ENCODE measurements at places on chromosomes 11 and 22.

DNA sequence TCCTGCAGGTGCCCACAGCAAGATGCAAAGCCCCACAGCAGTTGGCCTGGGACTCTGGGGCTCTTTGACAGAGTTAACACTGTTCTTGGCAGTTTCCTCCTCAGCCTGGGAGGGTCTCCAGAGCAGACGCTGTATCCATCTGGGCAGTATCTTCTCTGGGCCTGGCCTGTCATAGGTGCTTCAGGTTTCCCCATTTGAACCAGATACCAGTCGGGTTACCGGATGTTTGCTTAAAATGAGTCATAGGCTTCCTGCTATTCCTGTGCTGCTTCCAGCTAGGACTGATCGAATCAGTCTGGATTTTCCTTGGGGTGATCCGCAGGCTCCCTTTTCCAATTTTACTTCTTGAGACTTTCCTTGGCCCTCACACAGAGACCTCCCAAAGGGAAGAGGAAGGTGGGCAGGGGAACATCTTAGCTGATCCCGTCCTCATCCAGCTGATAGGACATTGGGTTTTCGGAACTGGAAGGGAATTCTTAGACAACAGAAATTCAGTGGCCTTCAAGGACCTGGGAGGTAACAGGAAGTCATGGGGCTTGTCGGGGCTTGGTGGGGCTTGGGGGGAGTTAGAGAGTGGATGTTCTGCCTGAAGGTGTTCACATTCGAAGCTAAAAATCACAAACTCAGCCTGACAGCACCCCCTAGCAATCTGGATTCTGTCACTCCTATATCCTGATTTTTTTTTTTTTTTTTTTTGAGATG is 2.4 kb upstream of the RANGAP1 start:
- no peak for DNase-seq

- DNase-seq, result no peak
Measured at GRCh38 chr11:28323621-28324020, 215.4 kb downstream of the METTL15 start.

DNA sequence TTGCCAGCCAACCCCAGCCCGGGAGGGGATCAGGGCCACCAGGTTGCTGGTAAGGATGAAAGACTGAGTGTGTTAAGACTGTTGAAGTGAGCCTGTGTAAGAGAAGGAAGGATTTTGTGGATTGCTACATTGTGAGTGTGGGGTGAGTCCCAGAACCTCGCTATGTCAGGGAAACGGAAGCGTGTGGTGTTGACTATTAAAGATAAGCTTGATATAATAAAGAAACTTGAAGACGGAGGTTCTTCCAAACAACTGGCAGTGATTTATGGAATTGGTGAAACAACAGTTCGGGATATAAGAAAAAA is 627 bp downstream of the JRKL start:
- no peak for DNase-seq

DNA sequence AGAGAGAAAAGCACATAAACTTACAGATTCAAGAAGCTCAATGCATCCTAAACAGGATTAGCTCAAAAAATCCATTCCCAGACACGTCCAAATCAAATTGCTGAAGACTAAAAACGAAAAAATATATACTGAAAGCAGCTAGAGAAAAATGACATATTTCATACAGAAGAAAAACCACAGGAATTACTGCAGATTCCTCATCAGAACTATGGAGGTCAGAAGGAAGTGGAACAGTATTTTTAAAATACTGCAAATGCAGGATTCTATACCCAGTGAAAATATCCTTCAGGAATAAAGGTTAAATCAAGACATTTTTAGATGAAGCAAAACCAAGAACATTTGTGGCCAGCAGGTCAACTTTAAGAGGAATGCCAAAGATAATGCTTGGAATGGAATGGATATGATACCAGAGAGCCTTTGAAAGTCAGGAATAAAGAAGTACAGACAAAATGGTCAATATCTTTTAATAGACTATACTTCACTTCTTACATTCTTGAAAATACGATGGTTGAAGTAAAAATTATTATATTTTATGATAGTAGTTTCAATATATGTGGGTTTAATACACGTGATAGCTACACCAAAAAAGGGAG is 352.9 kb downstream of the CTTN start:
- no peak for DNase-seq

DNA sequence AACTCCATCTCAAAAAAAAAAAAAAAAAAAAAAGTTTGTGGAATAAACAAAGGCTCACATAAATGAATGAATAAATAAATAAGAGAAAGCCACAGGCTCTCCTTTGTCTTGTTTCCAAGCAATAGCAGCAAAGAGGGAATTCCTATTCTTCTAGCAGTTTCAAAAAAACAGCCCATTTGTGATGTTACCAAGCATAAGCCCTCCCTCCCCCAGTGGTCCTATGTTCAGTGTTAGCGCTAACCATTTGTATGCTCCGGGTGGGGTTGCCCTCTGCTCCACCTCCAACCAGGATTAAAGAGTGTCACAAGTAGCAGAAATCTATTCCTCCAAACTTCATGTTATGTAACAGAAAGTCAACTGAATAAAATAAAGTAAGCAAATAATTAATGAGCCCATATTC is 1215.0 kb upstream of the TENM4 start:
- no peak for DNase-seq

GRCh38 chr11:92638678-92639077 is 330.8 kb upstream of the MTNR1B start:
- no peak for DNase-seq

- DNase-seq, result no peak
Measured at GRCh38 chr11:129637473-129637872, 178.2 kb upstream of the TMEM45B start.

DNA sequence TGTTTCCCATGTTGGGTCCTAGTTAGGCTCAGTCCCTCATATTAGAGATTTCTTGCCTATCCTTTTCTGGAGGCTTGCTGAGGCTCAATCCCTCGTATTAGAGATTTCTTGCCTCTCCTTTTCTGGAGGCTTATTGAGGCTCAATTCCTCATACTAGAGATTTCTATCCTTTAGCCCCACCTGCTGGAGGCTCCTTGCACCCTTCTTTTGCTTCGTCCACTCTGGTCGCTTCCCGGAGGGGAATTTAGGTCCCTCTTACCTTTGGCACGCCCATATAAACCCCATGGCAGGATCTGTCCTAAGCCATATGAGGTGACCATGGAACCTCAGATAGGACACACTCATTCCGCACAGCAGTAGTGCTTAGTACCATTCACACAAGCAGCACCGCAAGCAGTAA is 15.9 kb downstream of the CYP2D6 start:
- no peak for DNase-seq

DNA sequence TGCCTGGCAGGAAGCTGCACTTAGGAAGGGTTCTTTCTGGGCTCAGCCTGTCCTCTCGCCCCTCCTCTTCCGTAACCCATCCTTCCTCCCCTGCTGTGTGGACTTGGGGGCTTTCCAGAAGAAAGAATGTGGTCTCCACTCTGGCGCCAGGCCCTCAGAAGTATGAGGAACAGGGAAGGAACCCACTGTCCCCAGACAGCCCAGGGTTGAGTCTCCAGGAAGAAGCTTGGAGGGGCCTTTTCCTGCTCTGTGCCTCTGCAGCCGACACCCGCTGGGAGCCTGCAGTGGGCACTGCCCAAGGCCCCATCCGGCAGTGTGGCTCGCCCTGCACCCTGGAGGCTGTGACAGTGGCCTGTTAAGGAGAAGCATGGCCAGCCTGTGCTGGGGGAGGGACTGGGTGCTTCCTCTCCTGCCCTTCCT is 112.6 kb downstream of the ST3GAL4 start:
- DNase-seq, result no peak

GRCh38 chr11:34975482-34975881 is 59.1 kb downstream of the PDHX start:
- no peak for DNase-seq

DNA sequence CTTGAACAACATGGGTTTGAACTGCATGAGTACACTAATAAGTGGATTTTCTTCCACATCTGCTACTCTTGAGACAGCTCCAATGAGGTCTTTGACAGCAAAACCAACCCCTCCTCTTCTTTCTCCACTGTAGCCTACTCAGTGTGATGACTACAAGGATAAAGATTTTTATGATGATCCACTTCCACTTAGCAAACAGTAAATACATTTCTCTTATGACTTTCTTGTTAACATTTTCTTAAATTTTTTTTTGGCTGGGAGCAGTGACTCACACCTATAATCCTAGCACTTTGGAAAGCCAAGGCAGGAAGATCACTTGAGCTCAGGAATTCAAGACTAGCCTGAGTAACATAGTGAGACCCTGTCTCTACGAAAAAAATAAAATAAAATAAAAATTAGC is 9.9 kb upstream of the EIF4G2 start:
- DNase-seq, result no peak

- DNase-seq, result no peak
Measured at GRCh38 chr11:33344611-33345010, 87.4 kb downstream of the HIPK3 start.

DNA sequence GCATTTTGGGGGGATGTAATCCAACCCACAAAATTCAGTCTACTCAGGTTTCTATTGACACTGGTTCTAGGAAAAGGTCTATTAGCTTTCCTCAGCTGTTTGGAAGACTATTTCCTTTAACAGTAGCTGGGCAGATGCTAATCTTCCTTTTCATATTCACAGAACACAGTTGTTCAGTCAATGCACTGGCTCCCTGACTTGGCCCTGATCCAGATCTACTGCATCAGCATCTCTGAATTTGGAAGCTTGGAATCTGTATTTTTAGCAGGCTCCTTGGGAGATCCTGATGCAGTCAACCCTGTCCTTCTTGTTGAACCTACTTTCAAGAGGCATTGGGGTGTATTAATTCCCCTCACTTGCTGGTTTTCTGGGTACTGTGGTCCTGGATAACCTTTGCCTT is 6.3 kb downstream of the HTATIP2 start:
- DNase-seq, result no peak

GRCh38 chr22:49286181-49286760 is 541.4 kb downstream of the BRD1 start:
- DNase-seq, result no peak

DNA sequence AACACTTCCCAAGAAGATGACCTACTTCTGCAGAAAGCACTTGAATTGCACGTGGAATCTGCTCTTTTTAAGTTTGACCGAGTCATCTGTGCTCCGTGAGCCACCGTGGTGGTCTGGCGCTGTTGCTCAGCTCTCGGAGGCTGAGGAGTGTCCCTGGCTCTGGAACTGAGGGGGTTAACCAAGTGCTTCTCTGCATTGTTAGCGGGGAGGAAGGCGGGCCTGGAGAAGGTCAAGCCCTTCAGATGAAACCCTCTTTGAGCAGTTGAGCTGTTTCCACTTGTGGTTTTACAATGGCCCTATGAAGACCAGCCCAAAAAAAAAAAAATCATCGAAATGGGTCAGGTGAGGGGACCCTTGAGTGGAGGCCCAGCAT is 286.4 kb downstream of the NTM start:
- no peak for DNase-seq

- no peak for DNase-seq
Measured at GRCh38 chr22:22657712-22658111, 13.3 kb downstream of the GGTLC2 start.

DNA sequence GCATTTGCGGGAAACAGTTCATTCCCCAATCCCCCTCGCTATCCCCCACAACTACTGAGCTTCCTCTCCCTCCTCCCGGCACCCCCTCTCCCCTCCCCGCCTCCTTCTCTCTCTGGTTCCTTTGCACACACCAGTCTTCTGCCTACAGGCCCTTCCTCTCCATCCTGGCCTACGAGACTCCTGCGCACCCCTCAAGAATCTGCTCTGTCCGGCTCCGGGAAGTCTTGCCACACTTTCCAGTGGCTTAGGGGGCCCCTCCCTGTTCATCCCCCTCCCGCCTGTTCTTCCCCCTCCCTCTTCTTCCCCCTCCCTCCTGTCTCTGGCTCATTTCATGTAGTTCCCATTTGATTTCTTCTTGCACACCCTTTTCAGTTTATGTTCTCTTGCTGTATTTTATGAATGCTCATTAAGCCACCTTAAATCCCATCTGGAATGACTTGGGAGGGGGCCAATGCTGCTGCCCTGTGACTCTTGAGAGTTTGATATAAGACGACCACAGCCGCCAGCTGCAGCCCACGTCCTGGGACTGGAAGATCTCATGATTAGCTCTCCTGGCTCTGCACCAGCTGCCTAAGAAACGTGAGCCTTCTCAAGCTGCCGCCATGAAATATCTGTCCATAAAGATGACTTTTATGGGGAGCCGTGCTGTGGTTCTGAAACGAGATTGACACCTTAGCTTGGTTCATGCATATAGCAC is 50.9 kb downstream of the RPS6KA4 start:
- DNase-seq, result no peak

GRCh38 chr11:66958956-66959274 is 732 bp upstream of the PC start:
- no peak for DNase-seq

DNA sequence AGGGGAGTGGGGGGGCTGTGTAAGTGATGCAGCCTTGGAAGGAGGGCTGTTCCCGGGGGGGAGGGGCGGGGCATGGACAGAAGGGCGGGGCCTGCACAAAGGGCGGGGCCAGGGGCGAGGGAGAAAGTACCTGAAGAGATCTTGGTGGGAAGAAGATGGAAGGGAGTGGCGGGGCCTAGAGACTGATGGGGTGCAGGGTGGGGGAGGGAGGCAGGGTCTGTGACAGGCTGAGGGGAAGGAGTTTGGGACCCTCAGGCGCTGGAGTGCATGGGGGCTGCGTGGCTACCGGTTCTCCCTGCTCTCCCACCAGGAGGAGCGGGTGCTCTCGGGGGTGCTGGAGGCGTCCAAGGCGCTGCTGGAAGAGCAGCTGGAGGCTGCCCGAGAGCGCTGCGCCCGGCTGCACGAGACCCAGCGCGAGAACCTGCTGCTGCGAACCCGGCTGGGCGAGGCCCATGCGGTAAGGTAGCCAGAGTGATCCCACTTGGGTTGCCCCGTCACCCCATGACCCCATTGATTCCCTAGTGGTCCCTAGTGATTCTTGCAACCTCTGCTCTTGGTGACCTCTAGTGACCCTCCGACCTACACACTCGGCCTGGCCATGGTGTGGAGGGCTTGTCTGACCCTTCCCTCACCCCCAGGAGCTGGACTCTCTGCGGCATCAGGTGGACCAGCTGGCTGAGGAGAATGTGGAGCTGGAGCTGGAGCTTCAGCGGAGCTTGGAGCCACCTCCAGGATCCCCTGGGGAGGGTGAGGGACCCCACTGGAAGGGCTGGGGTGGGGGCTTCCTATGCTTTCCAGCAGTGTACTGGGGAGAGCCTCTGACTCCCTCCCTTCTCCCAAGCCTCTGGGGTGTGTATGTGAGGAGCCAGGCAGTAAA is 3.1 kb downstream of the CCDC88B start:
- DNase-seq, result no peak
